Activated naive CD4-positive, alpha-beta T cell treated with anti-CD3 and anti-CD28 coated beads, Interleukin-2, amount 50 U/mL, for 16 hours (primary cell): ENCODE measurements at places on chromosomes 12 and 14.

GRCh38 chr14:71242237-71242748 is 335.0 kb downstream of the PCNX1 start:
- no peak for DNase-seq

DNA sequence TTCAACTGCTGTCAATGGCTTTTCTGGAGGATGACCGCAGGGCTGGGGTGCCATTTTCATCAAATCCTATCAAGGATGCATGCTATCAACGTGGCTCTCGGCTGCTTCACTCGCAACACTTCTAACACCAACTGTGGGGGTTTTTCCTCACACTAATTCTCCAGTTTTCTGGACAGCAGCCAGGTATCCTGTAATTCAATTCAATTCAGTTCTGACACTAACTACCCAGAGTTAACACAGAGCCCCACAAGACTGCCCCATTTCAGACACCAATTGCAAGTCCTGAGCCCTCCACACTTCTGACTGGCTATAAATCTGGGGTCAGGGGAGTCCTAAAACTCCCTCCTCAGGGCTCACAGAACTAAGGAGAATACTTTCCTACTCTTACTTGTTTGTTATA is 55.3 kb upstream of the TMCC3 start:
- DNase-seq, result no peak

- no peak for DNase-seq
Measured at GRCh38 chr14:37472906-37473305, 122.1 kb downstream of the FOXA1 start.

- no peak for DNase-seq
Measured at GRCh38 chr12:5898874-5899273, 46.2 kb downstream of the ANO2 start.
